ENCODE measurements at places on chromosomes 1 and 21.

DNA sequence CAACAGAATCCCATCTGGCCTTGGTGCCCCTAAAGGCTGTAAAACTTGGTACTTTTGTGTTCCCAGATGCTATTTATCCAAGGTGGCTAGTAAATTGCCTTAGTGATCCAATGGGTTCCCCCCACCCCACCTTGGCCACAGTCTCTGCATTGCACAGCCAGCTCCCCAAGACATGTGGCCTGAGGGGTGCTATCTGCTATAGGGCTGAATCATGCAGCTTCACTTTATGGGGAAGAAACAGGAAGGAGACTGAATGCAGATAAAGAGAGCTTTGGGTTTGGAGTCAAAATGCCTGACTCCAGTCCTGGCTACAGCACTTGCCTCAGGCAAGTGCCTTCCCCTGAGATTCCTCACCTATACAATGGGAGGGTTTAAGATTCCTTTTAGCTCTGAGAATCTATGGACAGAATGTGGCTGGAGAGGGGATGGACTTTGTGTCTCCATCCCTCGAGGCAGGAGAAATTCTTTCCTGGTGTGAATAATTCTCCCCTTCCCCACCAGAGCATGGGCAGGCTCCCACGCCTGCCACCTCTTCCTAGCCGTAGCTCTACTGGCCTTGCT is 6.5 kb downstream of the RHEX start:
- DNase-seq = no peak

- no peak for DNase-seq
Observed at GRCh38 chr1:198922638-198923430, 284.0 kb downstream of the PTPRC start.

GRCh38 chr1:210951279-210951678 is 182.7 kb downstream of the KCNH1 start:
- no peak for DNase-seq

DNA sequence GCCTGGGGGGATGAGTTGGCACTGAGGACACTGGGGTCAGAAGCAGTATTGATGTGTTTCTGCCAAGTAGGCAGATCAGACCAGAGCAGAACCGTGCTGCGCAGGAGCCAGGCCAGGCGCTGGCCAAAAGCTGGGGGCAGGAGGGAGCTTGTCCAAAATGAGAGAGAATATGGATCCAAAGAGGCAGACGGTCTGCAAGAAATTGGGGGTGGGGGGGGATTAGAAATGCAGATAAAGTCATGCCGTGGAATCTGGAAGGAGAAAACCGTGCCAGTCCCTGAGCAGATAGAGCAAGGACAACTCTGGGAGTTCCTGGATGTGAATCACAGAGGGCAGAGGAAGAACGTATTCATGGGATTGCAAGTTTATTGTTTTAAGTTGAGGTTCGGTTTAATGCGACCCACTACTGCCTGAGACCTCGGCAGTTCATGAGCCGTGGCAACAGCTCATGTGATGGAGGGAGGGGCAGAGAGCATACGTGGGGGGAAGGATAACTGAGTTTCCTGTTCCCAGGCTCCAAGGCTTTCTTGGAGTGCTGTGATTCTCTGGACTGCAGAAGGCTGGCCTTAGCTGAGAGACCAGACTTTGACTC is 224.0 kb downstream of the FGGY start:
- no peak for DNase-seq

DNA sequence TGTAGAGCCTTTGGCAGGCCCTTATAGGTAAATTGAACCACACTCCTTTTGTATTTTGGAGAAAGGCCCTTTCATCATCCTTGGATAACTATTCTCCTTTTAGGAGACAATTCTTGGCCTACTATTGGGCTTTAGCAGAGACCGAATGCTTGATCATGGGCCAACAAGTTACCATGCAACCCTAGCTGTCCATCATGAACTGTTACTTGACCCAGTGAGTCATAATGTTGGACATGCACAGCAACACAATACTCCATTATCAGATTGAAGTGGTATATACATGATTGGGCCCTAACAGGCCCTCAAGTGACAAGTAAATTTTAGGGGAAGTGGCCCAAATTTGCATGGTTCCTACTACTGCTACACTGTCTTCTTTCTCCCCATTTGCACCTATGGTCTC is 84.4 kb downstream of the CATSPERE start:
- no peak for DNase-seq

DNA sequence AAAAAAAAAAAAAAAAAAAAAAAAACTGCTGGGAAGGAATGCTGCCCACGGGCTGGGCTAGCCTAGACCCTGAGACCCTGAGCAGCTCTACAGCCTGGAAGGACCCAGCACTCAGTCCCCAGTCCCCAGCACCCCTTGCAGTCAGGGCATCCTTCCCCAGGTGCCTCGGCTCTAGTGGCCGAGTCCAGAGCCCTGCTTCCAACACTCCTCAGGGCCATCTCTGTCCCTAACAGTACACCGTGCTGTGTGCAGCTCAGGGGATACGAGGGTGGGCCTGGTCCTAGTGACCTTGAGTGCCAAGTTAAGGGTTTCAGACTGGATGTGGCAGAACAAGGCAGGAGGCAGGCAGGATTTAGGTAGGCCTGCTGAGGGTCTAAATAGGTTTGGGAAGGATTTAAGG is 50.2 kb upstream of the LRP8 start:
- DNase-seq = no peak

GRCh38 chr1:84919461-84919970 is 26.5 kb upstream of the LPAR3 start:
- no peak for DNase-seq

GRCh38 chr21:28754127-28754611 is 238.5 kb downstream of the LTN1 start:
- DNase-seq = no peak

- DNase-seq = peak; percentile 5
Observed at GRCh38 chr1:91768786-91769725, 116.9 kb downstream of the TGFBR3 start.

- DNase-seq = no peak
Observed at GRCh38 chr1:45679123-45679522, 7.2 kb downstream of the GPBP1L1 start.

- DNase-seq = no peak
Observed at GRCh38 chr1:60573121-60573520, 499.6 kb upstream of the C1orf87 start.

GRCh38 chr1:41715441-41716095 is 203.2 kb downstream of the HIVEP3 start:
- DNase-seq = no peak

- no peak for DNase-seq
Observed at GRCh38 chr1:101207891-101208290, 28.9 kb upstream of the S1PR1 start.

GRCh38 chr1:208520438-208521099 is 276.4 kb upstream of the PLXNA2 start:
- no peak for DNase-seq

GRCh38 chr1:166573199-166573598 is 266.1 kb upstream of the POGK start:
- DNase-seq = no peak

DNA sequence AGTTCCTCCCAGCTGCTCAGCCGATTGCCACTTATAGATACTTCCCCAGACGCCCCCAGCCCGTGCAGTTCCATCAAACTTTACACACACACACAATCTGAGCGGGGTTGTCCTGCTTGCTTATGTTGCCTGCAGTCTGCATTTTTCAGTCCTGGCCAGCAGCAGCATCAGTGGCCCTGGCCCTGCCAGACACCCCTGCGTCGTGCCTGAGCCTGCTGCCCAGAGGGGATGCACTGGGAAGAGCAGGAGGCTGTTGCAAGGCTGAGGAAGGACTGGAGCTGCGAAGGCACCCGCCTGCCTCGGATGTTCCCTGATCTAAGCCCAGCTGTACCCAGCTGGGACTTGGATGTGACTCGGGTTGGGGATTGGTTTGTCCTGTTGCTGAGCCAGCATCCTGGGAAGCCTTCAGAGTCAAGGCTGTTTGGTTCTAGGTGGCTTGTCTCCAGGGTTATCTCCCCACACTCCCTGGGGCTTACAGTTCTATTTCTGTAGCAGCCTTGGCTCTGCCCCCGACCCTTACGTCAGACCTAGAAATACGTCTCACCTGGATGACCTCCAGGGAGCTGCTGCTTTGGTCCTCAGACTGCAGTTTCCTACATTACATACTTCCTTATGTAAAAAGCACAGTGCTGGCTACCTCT is 42.3 kb downstream of the MAN1C1 start:
- DNase-seq = no peak

GRCh38 chr1:184838504-184838951 is 83.9 kb upstream of the EDEM3 start:
- no peak for DNase-seq

- no peak for DNase-seq
Observed at GRCh38 chr1:178684542-178685000, 40.5 kb upstream of the RALGPS2 start.

DNA sequence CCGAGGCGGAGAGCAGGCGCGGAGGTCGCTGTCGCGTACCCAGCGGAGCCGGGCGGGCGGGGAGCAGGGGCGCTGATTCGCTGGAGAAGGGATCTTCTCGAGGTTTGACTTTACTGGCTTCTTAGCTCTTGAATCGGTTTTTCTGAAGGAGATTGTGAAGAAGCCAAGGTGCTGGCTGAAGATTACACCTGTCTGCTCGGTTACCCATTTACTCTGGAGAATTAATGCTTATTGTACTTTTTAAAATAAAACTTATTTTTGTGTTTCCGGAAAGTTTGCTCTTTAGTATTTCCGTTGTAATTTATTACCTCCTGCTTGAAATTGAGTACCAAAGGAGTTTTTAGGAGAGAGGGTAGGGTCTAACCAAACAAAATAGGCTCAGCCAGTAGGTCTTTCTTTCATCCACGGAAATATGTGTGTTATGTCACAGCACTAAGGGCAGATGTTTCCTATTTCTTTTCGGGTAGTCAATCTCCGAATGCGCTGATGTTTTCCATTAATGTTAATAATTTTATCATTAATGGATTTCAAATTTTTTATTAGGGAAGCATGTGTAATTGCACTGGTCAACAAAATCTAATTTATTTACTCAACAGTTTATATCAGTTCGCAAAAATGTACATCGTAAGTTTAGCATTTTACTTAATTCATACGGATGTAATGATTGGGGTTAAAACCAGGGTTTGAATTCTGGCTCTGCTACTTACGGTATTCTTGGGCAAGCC is 510 bp upstream of the GNG5 start:
- no peak for DNase-seq

GRCh38 chr1:205650241-205650640 is 18.4 kb upstream of the ELK4 start:
- no peak for DNase-seq

- DNase-seq = no peak
Observed at GRCh38 chr1:212255705-212256307, 29.4 kb upstream of the PPP2R5A start.

GRCh38 chr1:22903113-22903512 is 69.6 kb downstream of the LACTBL1 start:
- no peak for DNase-seq

- no peak for DNase-seq
Observed at GRCh38 chr1:183148599-183148998, 37.5 kb upstream of the LAMC2 start.

DNA sequence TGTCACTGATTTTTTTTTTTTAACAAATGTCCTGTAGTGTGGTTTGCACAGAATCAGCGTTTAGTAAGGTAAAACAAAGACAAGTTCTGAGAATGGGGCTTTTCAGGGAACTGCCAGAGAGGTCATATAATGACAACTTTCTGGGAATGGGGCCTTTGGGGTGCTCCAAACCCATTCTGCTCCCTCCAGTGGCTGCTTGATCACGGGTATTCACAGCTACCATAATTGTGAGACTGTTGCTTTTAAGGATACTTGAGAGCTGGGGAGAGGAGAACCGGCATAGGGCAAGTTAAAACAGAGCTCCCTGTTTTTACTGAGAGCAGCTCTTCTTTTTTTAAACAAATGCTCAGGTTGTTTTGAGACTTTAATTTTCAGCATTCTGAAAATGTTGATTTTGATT is 48.2 kb downstream of the CYP2J2 start:
- DNase-seq = no peak

- DNase-seq = no peak
Observed at GRCh38 chr1:3577711-3578432, 33.4 kb downstream of the MEGF6 start.

DNA sequence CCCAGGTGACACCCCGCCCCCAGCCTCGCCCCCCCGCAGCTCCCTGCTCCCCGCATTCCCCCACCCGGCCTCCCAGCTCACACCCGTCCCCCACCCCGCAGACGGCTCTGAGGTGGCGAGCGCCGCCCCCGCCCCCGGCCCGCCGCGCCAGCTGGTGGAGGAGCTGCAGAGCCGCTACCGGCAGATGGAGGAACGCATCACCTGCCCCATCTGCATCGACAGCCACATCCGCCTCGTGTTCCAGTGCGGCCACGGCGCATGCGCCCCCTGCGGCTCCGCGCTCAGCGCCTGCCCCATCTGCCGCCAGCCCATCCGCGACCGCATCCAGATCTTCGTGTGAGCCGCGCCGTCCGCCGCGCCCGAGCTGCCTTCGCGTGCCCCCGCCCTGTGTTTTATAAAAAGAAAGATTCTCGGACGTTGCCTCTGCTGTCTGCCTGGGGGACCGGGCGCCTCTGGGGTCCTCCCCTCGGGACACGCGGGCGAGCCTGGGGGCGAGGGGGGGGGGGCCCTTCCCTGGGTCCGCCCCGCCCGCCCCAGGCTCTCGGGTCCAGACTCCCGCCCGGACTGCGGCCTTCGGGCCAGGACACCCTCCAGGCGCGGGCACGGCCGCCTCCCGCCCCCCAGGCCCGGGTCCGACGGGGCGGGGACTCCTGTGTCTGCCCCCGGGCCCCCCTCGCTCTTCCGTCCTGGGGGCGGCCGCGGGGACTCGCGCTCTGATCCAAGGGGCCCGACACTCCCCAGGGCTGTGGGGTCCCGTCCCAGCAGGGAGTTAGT is 1.6 kb upstream of the MMP23B start:
- no peak for DNase-seq

- DNase-seq = no peak
Observed at GRCh38 chr1:89206373-89206772, 7.6 kb upstream of the GBP4 start.

DNA sequence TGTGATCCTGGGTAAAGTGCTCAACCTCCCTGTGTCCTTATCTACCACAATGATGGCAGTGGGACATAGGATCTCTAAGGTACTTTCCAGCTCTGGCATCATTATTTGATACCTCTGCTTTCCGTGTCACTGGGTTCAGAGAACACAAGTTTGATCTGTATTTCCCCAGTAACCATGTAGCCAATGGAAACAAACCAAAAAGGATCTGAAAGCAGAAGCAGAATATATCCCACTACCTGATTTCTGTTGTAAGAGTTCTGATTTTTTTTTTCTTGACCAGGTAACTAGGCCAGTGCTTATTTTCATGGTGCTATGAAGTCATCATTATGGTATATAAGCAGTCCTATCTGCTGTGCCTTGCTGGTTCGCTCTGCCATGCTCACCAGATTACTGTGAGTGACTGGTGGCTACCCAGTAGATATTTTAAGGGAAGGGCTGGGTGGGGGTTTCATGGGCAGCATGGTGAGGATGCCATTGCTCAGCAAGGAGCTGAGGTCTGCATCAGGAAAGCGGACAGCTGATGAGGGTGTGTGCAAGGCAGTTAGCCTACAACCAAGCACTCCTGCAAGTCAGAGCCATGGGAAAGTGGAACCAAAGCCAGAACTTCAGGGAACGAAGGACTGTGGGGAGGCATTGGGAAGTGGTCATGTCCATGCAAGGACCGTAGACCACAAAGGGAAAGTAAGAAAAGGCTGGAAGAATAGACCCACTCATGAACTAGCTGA is 104.9 kb upstream of the EDEM3 start:
- no peak for DNase-seq

- DNase-seq = no peak
Observed at GRCh38 chr1:59692591-59692990, 122.2 kb upstream of the HOOK1 start.
